ENCODE measurements at places on chromosomes 13 and 19.
A peak's percentile ranks its signal among the peaks of the same experiment; 100 is the strongest.

GRCh38 chr13:32791545-32792172 lies 205.4 kb downstream of the PDS5B start:
- H3K4me1 ChIP-seq: peaks cover 17% of the 10 kb centered on the region
- H3K27me3 ChIP-seq: peaks cover 4% of the 10 kb centered on the region
- peaks cover 5% of the 10 kb centered on the region for H3K36me3 ChIP-seq
- no peak overlapping the region for H3K4me3 ChIP-seq

GRCh38 chr19:18771328-18772242 lies 19.5 kb downstream of the COMP start:
- no peak overlapping the region for H3K27ac ChIP-seq
- no peaks in the 10 kb centered on the region for H3K4me1 ChIP-seq
- H3K4me3 ChIP-seq: no peak overlapping the region

DNA sequence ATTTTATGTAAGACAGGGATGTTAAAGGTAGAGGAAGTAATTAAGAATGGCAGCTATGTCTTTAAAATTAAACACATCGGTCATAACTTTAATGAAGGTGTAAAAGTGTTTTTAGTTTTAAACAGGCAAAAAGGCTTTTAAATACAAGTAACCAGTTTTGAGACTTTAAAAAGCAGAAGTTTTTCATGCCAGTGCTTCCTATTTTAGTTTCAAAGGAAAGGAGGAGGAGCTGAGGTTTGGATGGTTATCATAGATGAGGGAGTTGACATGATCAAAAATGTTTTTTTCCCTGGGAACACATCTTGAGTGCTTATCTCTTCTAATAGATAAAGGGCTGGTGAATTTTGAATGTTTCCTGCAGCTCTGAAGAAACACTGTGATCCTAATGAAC lies 42.9 kb downstream of the LRCH1 start:
- H3K4me3 ChIP-seq: peak overlapping the region; percentile 6
- H3K27ac ChIP-seq: peak overlapping the region; percentile 14
- no peaks in the 10 kb centered on the region for H3K27me3 ChIP-seq
- H3K36me3 ChIP-seq: no peaks in the 10 kb centered on the region
- peaks cover 55% of the 10 kb centered on the region for H3K4me1 ChIP-seq

DNA sequence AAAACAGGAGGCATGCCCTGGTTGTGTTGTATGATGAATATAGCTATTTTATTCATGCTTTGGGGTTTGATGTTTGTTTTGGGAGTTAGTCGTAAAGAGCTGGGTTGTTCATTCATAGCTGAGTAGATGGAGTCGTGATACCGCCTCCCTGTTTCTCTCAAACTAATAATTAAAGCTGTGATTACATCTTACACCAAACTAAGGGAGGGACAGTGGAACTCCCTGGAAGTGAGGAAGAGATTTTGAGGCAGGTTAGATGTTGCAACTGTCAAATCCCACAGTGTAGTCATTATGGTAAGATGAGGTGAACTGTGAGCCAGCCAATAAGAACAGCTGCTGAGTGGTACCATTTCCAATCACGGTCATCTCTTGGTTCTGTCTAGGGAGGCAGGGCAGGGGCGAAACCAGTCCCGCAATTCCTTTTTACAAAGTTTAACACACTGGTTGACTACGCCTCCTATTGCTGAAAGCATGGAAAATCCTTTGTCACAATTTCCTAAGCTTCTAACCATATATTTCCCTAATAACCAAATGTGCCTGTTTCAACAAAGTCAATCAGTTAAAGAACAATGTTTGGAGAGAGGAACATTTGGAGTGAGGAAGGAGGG lies 207.6 kb upstream of the SERP2 start:
- no peaks in the 10 kb centered on the region for H3K4me1 ChIP-seq
- peaks cover 4% of the 10 kb centered on the region for H3K27me3 ChIP-seq
- H3K36me3 ChIP-seq: no peaks in the 10 kb centered on the region

DNA sequence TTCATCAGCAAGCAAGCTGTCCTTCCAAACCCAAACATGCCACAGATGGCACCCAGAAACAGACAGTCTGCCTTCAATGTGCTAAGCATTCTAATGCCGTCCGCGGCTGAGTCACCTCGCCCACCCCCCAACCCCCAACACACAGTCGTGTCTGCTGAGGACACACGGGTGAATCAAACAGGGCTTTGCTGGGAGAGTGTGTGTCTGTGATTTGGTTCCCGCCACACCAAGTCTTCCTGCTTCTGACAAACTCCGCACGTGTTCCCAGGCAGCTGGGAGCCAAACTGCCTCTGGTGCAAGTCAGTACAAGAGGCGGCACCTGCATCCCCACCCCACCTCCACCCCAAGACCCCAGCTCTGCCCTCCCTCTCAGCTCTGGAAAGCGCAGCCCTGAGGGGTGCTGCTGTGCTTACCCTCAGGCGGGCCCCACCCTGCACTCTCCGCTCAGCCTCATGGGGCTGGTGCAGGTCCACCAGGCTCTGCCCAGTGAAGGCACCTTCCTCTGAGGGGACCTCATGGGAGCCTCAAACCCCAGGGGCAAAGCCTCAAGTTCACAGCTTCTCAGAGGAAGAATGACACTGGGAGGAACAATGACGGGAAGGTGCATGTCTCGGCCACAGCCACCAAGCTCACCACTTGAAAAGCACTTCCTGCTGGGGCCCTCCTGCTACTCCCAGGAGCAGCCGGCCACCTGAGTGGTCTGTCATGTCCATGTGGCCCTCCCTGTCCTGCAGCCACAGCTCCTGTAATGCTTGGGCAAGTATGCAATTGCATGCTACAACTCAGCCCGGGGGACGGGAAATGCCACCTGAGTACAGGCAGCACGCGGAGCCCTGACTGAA lies 15.0 kb upstream of the SLC35E1 start:
- peaks cover 2% of the 10 kb centered on the region for H3K36me3 ChIP-seq
- H3K27ac ChIP-seq: peak overlapping the region; percentile 99
- H3K4me3 ChIP-seq: peak overlapping the region; percentile 93
- peaks cover 54% of the 10 kb centered on the region for H3K4me1 ChIP-seq
- no peaks in the 10 kb centered on the region for H3K27me3 ChIP-seq

GRCh38 chr13:107835339-107836018 lies 379.9 kb downstream of the LIG4 start:
- no peaks in the 10 kb centered on the region for H3K4me1 ChIP-seq
- H3K36me3 ChIP-seq: no peaks in the 10 kb centered on the region
- H3K4me3 ChIP-seq: no peak overlapping the region
- H3K27me3 ChIP-seq: no peaks in the 10 kb centered on the region
- DNase-seq: no peak
- H3K27ac ChIP-seq: no peak overlapping the region

DNA sequence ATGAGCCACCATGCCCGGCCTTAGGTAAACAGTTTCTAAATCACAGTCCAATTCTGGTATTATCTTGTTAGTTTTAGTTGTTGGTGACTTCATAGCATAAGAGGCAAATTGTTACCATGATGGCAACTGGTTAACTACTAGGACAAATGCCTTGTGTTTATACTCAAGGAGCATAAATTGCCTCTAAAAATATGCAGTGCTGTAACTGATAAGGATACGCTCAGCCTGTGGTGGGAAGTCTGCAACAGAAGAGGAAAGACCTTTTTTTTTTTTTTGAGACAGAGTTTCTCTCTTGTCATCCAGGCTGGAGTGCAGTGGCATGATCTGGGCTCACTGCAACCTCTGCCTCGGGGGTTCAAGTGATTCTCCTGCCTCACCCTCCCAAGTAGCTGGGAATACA lies 311.9 kb upstream of the ARGLU1 start:
- no peak for DNase-seq
- no peaks in the 10 kb centered on the region for H3K36me3 ChIP-seq
- H3K27me3 ChIP-seq: no peaks in the 10 kb centered on the region
- H3K4me1 ChIP-seq: no peaks in the 10 kb centered on the region

- no peaks in the 10 kb centered on the region for H3K36me3 ChIP-seq
- no peaks in the 10 kb centered on the region for H3K4me1 ChIP-seq
- H3K4me3 ChIP-seq: no peak overlapping the region
- H3K27ac ChIP-seq: no peak overlapping the region
Observed at GRCh38 chr13:47409778-47410177, 512.9 kb upstream of the HTR2A start.

DNA sequence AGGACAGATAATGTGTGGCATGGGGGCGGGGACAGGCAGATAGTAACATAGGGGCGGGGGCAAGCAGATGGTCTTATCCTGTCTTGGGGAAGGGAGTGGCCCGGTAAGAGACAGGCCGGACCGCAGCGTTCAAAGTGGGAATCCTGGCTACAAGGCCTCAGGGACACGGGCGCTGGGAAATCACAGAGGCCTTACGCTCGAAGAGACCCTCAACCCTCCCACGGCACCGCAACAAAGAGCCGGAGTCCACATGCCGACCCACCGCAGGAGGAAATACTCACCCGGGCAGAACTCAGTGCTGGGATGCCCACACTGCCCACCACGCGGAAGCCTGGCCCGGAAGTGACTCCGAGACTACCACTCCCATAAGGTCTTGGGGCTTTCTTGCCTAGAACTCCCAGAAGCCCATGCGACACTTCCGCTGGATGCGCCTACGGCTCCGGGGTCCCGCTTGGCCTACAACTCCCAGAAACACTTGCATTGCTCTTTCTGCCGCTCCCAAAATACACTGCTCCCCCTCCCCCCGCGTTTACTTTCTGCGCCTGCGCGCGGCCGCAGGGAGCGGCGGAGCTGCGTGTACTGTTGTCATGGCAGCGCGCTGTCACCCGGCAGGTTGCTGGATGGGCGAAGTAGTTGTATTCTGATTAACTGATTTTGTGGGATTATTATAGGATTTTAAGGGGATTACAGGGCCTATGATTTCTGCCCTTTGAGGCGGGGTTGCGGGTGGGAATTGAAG lies at the start of gene CTU1:
TSS of gene CTU1 (minus strand) at position 344 of the 739 bp plus-strand sequence. CDS start 3,840 bp downstream, outside the sequence.
- peak within 1 kb of the TSS; percentile 94 for H3K27ac ChIP-seq
- peaks cover 22% of the 10 kb centered on the region for H3K4me1 ChIP-seq
- H3K4me3 ChIP-seq: peak within 1 kb of the TSS; percentile 95
- DNase-seq: peak; percentile 91
- peaks cover 11% of the 10 kb centered on the region for H3K36me3 ChIP-seq

- no peak for DNase-seq
- peaks cover 2% of the 10 kb centered on the region for H3K27me3 ChIP-seq
- no peak overlapping the region for H3K4me3 ChIP-seq
- H3K4me1 ChIP-seq: peaks cover 11% of the 10 kb centered on the region
- no peak overlapping the region for H3K27ac ChIP-seq
Observed at GRCh38 chr19:2355168-2356035, 4.7 kb upstream of the TMPRSS9 start.

GRCh38 chr13:113298043-113298945 lies 1.3 kb downstream of the LAMP1 start:
- no peak for DNase-seq
- H3K27me3 ChIP-seq: peaks cover 2% of the 10 kb centered on the region
- peaks cover 25% of the 10 kb centered on the region for H3K4me1 ChIP-seq
- H3K4me3 ChIP-seq: peak overlapping the region; percentile 94

DNA sequence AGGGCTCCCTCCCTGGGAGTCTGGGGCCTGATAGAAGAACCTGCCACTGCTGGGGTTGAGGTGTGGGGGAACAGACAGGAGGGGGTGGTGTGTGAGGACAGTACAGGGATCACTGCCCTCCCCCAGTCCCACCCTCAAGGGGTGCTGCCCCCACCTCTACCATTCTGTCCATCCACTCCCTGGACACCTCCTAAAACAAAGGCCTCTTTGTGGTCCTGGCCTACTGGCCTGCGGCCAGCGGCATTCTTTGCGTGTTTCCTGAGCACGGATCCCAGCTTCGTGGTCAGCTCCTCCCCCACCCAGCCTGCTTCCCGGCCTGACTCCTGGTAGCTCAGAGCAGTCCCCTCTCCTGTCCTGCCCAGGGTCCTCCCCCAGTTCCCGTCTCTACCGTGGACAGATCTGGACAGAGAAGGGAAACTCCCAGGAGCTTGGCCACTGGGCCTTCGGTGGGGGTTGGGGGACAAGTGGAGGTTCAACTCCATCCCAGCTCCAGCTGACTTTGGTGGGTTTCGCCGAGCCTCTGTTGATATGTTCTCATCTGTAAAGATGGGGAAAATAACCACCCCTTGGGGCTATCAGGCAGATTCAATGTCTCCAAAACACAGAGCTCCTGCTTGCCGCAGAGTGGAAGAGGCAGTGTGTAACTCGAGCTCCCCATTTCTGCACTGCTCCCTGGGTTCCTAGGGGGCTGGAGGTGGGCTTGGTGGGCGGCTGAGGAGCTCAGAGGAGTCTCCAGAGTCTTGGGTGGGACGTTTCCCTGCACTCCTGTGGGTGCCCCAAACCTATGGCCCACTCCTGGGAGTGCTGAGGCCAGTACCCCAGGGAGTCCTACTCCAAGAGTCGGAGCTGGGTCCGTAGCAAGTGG lies 48.7 kb downstream of the LYL1 start:
- H3K27me3 ChIP-seq: peaks cover 16% of the 10 kb centered on the region
- H3K4me3 ChIP-seq: no peak overlapping the region
- H3K4me1 ChIP-seq: peaks cover 3% of the 10 kb centered on the region
- H3K27ac ChIP-seq: no peak overlapping the region
- DNase-seq: no peak
- H3K36me3 ChIP-seq: no peaks in the 10 kb centered on the region

DNA sequence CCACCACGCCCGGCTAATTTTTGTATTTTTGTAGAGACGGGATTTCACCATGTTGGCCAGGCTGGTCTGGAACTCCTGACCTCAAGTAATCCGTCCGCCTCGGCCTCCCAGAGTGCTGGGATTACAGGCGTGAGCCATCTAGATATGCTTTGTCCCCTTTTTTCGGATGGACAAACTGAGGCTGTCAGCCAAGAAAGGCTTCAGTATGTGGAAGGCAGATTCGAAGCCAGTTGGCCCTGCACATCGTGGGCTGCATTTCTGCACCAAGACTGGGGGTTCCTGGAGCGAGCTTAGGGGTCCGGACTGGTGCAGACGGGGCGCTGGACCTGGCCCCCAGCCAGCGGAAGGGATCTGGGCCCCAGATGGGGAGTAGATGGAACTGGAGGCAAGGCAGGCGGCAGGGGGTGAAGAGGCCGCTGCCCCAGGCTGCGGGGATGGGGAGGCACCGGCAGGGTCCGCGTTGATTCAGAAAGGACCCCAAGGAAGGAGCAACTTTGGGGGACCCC lies 9.7 kb upstream of the JUND start:
- no peak for DNase-seq
- no peaks in the 10 kb centered on the region for H3K27me3 ChIP-seq
- H3K4me3 ChIP-seq: peak overlapping the region; percentile 90

DNA sequence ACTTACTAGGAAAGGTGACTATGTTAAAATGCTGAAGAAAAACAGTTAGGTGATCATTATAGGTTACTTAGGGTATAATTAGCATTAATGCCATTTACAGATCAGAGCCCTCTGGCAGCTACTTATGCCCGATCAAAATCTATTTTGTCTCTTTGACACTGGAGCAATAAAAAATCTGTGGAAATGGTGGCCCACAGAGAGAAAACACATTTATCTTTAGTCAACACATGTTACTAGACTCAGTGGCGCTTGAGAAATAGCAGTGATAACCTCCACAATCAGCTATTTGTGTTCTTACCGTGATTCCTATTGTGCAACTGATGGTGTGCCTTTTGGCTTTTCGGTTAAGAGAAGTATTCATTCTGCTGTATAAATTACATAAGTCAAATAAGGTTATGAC lies 1519.6 kb downstream of the PCDH9 start:
- H3K4me3 ChIP-seq: no peak overlapping the region
- DNase-seq: no peak
- H3K36me3 ChIP-seq: no peaks in the 10 kb centered on the region
- no peaks in the 10 kb centered on the region for H3K4me1 ChIP-seq

GRCh38 chr19:1875646-1876495 lies 9.4 kb downstream of the ABHD17A start:
- peak overlapping the region; percentile 95 for H3K27ac ChIP-seq
- peaks cover 3% of the 10 kb centered on the region for H3K36me3 ChIP-seq
- peaks cover 13% of the 10 kb centered on the region for H3K4me1 ChIP-seq
- H3K4me3 ChIP-seq: peak overlapping the region; percentile 99
- H3K27me3 ChIP-seq: no peaks in the 10 kb centered on the region
